ENCODE measurements at places on chromosomes 12 and 14.

DNA sequence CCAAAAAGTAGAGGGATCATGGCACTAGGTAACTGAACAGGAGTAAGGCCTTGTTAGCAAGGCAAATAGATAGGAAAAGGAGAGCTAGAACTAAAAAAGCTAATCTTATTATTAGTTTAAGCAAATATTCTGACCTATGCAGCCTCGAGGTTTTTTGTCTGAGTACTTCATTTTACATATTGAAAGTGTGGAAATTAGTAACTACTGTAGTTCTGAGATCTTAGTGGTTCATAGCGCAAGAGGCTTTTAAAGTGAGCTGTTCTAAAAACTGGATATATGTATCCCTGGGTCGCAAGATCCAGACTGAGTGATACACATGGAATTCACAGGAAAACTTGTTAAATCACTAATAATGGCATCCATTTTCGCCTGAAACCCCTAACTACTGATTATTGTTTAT lies 411.0 kb upstream of the SOX5 start:
- DNase-seq: no peak

GRCh38 chr14:57875296-57875695 lies 9.4 kb upstream of the SLC35F4 start:
- DNase-seq: no peak

GRCh38 chr14:104226421-104227383 lies 88.3 kb downstream of the KIF26A start:
- no peak for DNase-seq

GRCh38 chr14:93150227-93151208 lies 34.2 kb downstream of the MOAP1 start:
- no peak for DNase-seq

GRCh38 chr12:83378186-83378727 lies 691.6 kb downstream of the TMTC2 start:
- no peak for DNase-seq

GRCh38 chr12:95208678-95209077 lies 8.6 kb downstream of the FGD6 start:
- no peak for DNase-seq

DNA sequence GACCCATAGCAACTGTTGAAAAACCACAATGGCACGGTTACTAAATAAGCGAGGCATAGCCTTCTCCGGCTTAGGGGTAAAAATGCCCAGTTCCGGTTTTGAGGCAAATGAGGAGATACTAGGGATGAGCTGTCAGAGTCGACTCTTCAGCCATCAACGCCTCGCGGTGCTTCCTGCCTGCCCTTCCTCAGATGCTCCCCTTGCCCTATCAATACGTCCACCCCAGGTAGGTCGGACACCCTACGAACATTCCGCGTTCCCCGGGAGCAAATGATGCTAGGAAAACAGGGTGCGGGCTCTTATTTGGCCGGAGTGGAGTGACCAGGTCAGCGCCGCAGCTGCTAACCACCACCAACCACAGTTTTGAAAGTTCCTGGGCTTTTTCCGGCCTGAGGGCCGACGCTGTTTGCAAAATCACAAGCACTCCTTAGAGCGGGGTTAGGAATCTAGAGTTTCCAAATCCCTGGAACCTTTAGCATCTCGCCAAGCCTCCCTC lies 1.2 kb downstream of the SRSF9 start:
- DNase-seq: no peak

DNA sequence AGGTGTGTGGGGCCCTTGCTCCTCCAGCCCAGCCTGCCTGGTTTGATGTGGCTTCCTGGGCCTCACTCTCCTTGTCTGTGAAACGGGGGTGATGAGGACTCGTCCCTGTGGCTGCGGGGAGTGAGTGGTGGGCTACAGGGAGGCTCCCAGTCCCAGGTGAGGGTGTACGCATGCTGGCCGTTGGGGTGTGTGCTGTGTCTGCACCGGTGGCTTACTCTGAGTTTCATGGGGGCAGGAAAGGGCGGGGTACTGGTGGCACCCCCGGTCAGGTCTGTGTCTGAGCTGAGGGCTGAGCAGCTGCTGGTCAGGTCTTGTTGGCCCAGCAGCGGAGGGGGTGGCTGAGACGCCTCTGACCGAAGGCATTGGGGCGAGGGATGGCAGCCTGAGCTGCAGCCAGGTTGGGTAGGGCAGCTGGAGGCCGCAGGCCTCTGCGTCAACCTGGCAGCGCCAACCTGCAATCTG lies 11.2 kb downstream of the ULK1 start:
- no peak for DNase-seq

GRCh38 chr12:49720214-49720613 lies 13.0 kb upstream of the FMNL3 start:
- DNase-seq: no peak

- DNase-seq: no peak
These were observed 56.5 kb downstream of the HCAR2 start for GRCh38 chr12:122646517-122647217.

- no peak for DNase-seq
These were observed 105.0 kb downstream of the SNAPC1 start for GRCh38 chr14:61866932-61867920.

- DNase-seq: peak; percentile 69
These were observed 59.5 kb downstream of the SCARB1 start for GRCh38 chr12:124804011-124804621.

- no peak for DNase-seq
These were observed 49.2 kb downstream of the FBXW8 start for GRCh38 chr12:116959845-116960514.

- no peak for DNase-seq
These were observed 8.1 kb downstream of the ITGA7 start for GRCh38 chr12:55699471-55700055.

GRCh38 chr12:56836800-56837663 lies 73.9 kb downstream of the HSD17B6 start:
- no peak for DNase-seq

DNA sequence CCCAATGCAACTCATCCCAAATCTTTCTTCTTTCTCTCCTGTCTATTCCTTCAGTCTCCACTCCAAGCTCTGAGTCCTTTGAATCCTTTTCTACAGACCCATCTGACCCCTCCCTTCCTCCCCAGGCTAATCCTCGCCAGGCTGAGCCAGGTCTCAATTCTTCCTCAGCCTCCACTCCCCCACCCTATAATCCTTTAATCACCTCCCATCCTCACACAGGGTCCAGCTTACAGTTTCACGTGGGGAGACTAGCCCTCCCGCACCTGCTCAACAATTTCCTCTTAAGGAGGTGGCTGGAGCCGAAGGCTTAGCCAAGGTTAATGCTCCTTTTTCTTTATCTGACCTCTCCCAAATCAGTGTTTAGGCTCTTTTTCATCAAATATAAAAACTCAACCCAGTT lies 63.8 kb downstream of the MOK start:
- no peak for DNase-seq

DNA sequence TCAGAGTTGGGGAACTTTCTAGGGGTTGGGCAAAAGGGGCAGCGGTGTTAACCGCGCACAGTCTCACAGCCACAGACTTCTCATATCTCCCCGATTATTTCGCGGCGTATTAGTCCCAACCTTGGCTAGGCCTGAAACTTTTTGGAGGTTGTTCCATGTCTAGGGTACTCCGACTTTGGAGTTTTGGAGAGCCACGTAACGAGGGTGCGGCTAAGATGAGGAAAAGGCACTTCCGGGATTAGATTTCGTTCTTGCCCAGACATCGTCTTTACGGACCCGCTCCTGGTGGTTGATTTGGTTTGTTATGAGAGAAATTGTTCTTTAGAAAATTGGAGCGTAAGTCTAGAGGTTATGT lies 513 bp downstream of the CCNK start:
- DNase-seq: peak; percentile 15

DNA sequence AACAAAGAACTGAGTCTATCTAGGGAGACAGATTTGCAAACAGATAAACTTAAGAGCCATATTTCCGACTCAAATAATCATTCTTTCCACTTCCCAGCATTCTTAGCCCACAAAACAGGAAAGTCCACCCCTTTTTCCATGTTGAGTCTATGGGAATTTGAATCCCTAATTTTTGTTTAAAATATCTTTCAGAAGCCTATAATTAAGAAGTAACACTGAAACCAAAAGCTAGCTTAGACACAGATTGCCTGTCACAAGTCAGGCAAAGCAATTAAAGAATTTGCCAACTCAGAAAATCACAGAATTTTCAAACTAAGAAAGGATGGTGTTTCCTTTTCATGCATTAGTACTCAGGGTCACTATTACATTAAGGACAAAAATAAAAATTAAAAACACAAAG lies 17.0 kb downstream of the ATP2B1 start:
- DNase-seq: no peak

GRCh38 chr12:131905081-131905629 lies 10.7 kb downstream of the ULK1 start:
- DNase-seq: no peak

DNA sequence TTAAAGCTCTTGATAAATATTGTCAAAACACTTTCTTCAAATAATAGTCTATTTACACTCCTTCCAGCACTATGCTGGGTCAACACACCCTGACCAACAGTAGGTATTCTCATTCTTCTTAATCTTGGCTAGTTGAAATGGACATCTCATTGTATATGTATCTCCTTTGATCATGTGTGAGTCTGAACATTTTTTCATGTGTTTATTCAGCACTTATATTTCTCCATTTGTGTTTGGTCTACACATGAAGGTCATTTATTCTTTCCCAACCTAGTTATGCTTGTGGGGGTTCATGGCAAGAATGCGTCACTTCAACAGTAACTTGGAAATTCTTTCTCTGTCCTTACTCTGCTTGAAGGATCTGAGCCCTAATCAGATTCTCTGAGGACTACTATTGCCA lies 133.1 kb upstream of the ARID2 start:
- DNase-seq: no peak

GRCh38 chr14:59306775-59307174 lies 118.3 kb downstream of the DAAM1 start:
- DNase-seq: no peak

DNA sequence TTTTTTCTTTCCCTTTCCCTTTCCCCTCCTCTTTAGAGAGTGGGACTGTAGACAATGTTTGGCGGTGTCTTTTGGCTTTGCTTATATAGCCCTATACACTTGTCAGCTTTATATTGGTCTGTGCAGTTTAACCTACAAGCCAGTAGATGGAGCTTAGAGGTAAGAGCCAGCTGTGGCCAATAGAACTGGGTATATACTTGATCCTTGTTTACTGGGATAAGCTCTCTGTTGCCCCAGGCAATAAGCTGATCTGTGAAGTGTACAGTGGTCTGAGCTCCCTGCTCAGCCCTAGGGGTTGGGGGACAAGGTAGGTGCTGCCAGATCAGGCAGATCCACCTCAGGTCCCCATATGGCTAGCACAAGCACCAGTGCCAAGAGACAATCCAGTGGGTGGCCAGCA lies 434.1 kb downstream of the NOVA1 start:
- no peak for DNase-seq

GRCh38 chr12:24719293-24719721 lies 229.6 kb downstream of the BCAT1 start:
- no peak for DNase-seq

DNA sequence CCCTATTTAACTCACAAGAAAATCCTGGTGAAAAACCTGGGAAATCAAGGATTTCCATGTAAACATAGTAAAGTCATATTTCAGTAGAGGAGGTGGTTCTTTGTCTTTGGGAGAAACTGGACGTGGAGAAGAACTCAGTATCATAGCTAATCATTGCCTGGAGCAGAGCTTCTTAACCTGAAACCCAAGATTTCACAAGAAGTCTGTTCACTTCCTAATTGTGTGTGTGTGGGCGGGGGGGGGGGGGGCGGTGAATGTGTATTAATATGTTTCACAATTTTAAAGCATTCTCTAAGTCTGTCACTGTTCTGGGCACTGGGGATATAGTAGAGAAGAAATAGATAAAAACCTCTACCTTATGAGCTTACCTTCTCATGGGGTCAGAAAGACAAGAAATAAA lies 96.7 kb upstream of the PPP4R3A start:
- no peak for DNase-seq

DNA sequence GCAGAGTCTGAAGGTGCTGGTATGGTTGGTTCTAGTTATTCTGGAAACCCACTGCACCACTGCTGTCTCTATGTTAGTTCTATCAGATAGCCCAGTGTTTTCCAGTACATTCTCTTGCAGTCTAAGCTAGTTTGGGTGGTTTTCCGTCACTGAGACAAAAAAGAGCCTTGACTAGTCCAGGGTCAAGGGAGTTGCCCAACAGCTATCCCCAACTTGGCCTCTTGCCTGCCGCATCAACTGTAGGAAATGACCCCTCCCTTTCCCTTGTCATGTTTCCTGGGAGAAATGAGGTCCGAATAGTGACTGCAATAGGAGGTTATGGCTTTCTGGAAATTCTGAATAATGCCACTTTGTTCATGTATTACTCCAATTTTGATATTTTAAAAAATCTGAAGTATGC lies 160.4 kb downstream of the EFCAB11 start:
- DNase-seq: no peak

- DNase-seq: no peak
These were observed 57.7 kb downstream of the GALC start for GRCh38 chr14:87935081-87935828.

- peak; percentile 43 for DNase-seq
These were observed 35.6 kb downstream of the CCDC88C start for GRCh38 chr14:91381801-91382670.

DNA sequence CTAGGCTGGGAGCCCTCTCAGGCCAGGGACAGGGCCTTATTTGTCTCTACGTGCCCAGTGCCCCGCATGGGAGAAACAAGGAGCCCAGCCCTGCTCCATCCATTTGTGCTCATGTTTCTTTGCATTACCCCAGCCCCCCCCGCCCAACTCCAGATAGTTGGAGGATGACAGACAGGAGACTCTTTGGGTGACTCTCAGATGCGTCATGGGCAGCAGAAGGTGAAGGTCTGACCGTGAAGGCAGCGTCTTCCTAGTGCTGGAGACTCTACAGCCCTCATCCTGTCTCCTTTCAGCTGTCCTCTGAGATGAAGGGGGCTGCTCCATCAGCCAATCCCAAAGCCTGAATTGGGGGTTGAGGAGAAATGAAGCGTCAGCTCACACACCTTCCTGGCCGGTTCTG lies 283 bp upstream of the PSMB11 start:
- no peak for DNase-seq

- no peak for DNase-seq
These were observed 18.3 kb downstream of the TTC7B start for GRCh38 chr14:90797919-90798318.

DNA sequence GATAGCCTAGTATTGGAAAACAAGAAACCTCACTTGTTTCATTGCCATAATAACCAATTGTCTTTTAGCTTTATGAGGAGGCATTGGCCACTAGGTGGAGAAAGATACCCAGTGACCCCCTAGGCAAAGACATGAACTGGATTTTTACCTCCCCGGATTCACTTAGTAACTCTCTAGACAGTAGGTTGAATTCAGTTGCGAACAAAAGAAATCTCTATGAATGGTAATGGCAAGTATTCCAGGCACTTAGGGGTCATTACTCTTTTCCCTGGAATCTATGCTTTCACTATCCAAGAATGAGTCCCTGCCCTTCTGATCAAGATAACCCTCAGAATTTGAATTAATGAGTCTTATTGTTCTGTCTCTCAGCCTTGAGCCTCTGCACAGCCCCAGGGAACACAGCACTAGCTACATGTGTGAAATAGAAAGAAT lies 29.5 kb upstream of the RHOJ start:
- no peak for DNase-seq
